Activated T-helper 1 cell treated with anti-CD3 and anti-CD28 coated beads, Interleukin-2, amount 50 U/mL, for 16 hours (primary cell): ENCODE measurements at places on chromosomes 5 and 9.

DNA sequence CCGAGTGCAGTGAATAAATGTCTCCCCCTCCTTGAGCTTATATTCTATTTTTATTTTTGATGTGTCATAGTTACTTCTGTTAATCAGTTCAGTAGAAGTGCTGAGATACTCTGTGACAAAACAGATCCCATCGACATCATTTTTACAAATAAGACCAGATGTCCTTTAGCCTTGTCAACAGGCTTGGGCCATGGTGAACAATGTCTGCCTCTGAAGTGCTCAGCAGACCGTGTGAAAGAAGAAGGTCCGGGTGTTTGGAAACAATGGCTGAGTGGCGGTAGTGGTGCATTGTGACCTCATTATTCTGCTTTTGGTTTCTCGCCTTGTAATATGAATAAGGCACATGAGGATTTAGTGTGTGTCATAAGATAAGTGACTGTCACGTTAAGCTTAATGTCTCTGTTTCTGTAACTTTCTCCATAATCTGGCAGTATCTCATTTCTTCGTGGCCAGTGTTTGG lies 71.2 kb downstream of the SYK start:
- no peak for DNase-seq

DNA sequence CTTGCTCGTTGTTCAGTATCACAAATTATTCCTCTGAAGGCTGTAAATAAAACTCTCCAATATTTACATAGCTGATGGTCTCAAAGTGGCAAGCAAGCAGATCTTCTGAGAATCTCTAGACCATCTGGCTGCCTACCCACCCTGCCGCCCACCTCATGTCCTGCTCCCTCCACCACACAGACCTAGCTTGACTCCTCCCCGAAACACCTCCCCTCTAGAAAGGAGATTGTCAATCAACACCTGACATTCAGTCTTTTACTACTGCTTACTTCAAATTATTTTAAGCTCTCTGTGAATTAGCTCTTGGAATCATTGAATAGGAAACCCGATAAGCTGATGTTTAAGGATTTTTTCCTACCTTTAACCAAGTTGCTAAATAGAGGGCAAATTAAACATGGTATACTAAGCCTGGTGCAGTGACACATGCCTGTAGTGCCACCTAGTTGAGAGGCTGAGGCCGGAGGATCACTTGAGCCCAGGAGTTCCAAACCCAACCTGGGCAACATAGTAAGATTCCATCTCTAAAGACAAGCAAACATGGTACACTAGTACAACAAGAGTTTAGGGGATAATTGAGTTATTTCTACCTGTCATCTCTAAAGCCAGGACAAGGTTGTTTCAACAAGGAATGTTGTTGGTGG lies 10.9 kb upstream of the SOWAHA start:
- no peak for DNase-seq

- DNase-seq, result no peak
These were observed 138.6 kb downstream of the GNAQ start for GRCh38 chr9:77892955-77893514.

DNA sequence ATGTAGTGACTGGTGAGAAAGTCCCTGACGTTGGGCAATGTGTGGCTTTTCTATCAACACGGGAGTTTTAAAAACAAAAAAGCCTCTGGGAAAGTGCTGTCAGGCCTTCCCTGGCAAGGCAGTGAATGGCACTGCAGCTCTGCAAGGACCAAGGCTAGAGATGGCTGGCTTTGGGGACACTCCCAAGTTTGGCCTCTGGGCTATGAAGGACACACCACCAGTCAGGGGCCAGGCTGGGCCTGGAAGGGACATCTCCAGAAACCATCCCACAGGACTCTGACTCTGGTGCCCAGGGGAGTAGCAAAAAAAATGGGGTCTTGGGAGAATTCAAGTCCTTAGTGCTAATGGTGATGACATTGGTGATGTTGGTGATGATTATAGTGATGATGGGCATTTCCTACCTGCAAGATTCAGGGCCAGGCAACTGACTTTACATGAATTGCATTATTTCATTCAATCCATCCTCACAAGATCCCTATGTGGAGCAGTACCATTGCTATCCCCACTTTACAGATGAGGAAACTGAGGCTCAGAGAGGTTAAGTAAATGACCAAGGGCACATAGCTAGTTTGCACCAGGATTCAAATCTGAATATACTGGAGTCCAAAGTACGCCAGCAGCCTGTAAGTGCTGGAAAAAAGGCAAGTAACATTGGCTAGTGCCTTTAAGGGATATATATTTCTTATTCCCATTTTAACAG lies 2.6 kb upstream of the PPARGC1B start:
- no peak for DNase-seq

GRCh38 chr5:155833287-155833686 lies 493.7 kb upstream of the SGCD start:
- no peak for DNase-seq

DNA sequence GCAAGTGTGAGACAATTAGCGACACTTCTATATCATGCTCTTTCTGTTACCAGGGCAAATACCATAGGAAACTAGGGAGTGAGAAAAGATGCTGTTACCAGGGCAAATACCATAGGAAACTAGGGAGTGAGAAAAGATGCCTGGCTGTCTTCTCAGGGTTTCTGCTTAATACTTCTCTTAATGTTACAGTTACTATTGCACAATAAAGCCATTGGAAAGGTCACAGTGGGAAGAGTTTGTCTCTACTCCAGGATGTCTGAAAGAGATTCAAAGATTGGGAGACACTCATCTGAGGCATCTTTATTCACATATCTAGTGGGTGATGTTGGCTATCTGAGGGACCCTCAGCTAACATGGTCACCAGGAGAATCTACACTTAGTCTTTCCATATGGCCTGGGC lies 431.7 kb upstream of the POU5F2 start:
- DNase-seq, result no peak

DNA sequence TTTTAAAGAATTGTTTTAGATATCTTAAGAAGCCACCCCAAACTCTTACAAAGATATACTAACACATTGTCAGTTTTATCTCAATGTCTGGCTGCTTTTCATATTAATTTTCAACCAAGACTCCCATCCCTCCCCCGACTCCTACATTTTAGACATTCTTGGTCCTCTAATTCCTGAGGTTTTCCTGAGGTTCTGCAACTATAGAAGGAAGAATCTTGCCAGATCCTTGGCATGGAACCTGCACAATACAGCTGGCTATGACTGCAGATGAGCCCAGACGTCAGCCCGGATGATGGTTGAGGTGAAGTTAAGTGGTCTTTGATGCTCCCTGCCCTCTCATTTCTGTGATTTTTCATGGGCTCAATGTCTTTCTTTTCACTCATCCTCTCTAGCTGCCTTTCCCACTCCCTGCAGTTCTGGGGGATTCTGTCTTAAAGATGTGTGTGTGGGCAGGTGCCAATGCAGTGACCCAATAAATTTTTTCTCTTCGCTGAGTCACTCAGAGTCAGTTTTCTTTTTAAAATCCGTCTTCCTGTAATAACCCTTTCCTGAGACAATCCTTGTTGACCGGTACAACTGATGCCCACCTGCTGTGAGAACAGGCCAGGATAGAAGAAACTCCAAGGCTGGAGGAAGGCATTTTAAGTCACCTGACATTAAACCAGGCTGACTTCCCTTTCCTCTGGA lies 237.8 kb upstream of the GAS1 start:
- DNase-seq, result no peak

DNA sequence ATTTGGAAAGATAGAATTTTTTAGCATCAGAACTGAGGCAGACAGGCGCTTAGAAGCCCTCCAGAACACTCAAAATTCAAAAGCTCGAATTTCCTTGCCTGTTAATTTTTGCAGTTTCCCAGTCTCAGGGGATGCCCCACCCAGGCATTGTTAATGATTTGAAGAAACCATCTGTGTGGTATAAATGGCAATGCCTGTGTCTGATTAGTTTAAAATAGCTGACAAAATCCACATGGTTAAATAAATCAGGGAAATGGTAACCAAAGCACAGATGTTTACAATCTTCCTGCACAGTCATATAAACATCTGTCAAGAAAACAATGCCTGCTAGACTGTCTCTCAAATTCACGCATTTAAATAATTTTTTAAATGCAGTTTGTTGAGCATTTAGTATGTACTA lies 185.2 kb upstream of the RGMB start:
- no peak for DNase-seq
